ENCODE measurements at places on chromosomes 6 and 20.

DNA sequence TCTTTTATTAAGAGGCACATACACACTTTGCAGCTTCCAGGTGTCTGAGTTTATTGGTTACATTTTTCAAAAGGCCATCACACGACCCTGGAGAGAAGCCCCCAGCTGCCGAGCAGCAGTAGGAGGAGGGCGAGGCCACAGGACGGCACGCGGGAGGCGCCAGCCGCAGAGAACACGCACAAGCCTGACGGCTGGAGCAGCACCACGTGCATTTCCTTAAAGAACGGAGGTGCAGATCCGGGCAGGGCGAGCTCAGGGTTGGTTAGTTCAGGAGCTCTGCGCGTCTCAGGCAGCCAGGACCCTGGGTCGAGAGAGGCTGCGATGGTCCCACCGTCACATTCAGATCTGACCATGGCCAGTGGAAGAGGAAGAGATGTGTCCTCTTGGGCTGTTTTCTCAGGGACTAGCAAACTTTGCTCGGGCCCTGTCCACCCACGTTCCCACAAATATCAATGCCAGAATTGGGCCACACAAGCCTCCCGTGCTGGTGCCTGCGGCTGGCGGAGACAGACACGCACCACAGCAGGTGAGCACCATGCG lies 121.4 kb upstream of the AFDN start:
- DNase-seq = no peak

DNA sequence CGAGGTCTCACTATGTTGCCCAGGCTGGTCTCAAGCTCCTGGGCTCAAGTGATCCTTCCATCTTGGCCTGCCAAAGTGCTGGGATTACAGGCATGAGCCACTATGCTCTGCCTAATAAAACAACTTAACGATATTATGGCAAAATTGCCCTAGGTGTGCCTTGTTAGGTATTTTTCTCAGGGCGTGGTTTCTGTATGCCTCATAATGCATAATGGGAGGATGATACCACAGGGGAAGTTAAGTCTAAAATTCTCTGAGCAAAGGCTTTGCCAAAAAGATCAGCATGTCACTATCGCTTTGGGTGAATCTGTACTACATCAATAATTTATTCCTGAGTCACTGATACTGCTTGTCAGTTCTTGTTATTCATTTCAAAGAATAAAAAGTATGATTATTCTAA lies 15.9 kb upstream of the LOC128125822 start:
- DNase-seq = no peak

GRCh38 chr20:10669843-10670446 lies 3.9 kb downstream of the JAG1 start:
- no peak for DNase-seq

- peak; percentile 87 for DNase-seq
Measured at GRCh38 chr6:26311385-26312095, 53.5 kb upstream of the BTN3A2 start.

GRCh38 chr20:62618611-62619529 lies 23.4 kb upstream of the SLCO4A1 start:
- peak; percentile 97 for DNase-seq

DNA sequence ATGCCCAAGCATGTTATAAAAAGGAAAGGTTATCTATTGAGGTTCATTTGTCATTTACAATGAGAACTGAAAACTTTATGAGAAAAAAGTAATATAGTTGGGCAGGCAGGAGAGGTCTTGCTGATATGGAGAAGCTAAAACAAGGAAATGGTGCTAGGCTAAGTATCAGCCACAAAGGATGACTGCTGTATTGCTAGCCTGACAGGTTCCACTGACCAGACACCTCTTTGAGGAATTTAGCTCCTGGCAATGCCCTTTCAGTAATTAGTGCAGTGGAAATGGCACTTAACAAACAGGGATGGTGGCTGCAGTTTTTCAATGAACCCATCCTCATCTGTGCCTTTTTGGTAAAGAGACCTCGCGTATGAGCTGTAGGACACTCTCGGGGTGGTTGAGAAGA lies 284.4 kb downstream of the ZFAND3 start:
- DNase-seq = no peak

- DNase-seq = no peak
Measured at GRCh38 chr6:136108361-136108945, 141.7 kb downstream of the MTFR2 start.

GRCh38 chr20:1637755-1638154 lies 17.9 kb upstream of the SIRPB1 start:
- no peak for DNase-seq

GRCh38 chr20:63835021-63835858 lies 4.2 kb upstream of the ZBTB46 start:
- peak; percentile 91 for DNase-seq

- DNase-seq = no peak
Measured at GRCh38 chr6:3124667-3125066, 6.2 kb downstream of the BPHL start.

DNA sequence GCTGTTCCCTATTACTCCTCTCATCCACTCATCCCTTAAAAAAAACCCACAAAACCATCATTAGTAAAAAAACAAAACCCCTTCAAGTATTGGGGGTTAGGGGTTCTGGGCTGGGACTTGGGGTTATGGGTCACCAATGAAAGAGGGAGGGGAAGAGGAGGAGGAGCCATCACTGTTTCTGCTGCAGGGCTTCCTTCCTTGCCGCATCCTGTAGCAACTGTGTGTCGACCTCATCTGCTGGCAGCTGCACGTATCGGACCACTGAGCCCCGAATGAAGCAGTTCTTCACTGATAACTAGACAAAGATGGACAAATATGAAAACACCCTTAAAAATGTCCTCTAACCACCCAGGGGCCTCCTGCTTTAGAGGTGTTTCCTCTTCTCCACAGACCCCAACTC lies 2.0 kb upstream of the VARS1 start:
- DNase-seq = no peak

DNA sequence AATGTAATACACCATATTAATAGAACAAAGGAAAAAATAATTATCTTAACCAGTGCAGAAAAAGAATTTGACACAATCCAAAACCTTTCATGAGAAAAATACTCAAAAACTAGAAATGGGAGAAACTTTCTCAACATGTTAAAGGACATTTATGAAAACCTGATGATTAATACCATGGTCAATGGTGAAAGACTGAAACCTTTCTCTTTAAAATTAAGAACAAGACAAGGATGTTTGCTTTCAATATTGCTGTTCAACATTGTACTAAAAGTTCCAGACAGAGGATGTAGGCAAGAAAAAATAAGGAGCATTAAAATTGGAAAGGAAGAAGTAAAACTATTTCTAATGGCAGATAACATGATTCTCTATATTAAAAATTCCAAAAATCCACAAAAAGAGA lies 981.3 kb upstream of the FLRT3 start:
- DNase-seq = no peak

GRCh38 chr6:43907789-43908472 lies 137.9 kb downstream of the VEGFA start:
- no peak for DNase-seq

- DNase-seq = no peak
Measured at GRCh38 chr6:63817492-63818050, 182.0 kb downstream of the PHF3 start.

DNA sequence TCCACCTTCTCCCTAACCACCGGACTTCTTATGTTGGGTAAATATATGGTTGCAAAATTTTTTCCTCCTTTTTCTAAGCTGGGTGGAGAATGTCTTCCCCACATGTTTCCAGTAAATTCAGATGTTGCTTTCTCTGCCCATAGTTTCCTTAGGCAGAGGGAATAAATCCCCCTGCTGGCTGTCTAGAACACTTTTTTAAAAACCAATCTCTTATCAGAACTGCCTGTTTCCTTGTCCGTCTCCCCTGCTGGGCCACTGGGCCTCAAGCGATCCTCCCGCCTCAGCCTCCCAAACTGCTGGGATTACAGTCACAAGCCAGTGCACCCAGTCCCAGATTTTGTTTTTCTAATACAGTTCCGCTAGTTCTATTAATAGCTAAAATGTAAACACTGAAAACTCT lies 9.9 kb upstream of the WFDC2 start:
- no peak for DNase-seq

GRCh38 chr6:20188630-20189075 lies 23.6 kb downstream of the MBOAT1 start:
- peak; percentile 28 for DNase-seq

DNA sequence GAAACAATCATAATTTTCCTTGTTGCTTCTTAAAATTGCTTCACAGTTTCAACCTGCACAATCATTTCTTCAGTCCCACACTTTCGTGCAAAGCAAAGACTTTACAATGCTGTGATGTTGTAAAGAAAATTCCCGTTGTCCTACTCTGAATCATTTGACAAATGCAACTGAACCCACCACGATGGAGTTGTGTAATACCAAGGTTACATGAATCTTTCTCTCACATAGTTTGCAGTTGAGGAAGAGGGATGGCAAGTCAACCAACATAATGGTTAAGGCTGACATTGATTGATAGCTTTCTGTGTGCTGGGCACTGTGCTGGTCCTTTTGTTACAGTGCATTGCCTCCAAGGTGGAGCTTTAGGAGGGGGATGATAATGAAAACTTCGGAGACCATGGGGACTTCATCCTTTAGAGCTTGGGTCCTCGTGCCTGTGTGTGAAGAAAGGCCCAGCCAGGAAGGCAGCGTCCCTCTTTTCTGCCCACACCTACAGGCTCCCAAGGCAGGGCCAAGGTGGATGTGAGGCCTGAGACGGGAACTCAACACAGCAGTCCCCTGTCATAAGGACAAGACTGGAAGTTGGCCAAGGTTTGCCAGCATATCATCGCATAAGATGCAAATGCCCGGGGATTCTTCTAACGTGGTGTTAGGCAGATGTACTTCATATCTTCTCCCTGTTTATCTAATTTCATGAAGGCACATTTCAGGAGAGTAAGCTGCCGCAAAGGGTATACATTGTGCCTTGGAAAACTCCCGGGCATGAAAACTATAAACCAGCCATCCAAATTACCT lies 96.9 kb downstream of the LY86 start:
- DNase-seq = no peak

- no peak for DNase-seq
Measured at GRCh38 chr20:47656318-47656717, 129.0 kb downstream of the SULF2 start.

GRCh38 chr6:24517659-24518543 lies 23.1 kb downstream of the ALDH5A1 start:
- DNase-seq = no peak

- no peak for DNase-seq
Measured at GRCh38 chr20:58702859-58703648, 10.5 kb downstream of the NPEPL1 start.

DNA sequence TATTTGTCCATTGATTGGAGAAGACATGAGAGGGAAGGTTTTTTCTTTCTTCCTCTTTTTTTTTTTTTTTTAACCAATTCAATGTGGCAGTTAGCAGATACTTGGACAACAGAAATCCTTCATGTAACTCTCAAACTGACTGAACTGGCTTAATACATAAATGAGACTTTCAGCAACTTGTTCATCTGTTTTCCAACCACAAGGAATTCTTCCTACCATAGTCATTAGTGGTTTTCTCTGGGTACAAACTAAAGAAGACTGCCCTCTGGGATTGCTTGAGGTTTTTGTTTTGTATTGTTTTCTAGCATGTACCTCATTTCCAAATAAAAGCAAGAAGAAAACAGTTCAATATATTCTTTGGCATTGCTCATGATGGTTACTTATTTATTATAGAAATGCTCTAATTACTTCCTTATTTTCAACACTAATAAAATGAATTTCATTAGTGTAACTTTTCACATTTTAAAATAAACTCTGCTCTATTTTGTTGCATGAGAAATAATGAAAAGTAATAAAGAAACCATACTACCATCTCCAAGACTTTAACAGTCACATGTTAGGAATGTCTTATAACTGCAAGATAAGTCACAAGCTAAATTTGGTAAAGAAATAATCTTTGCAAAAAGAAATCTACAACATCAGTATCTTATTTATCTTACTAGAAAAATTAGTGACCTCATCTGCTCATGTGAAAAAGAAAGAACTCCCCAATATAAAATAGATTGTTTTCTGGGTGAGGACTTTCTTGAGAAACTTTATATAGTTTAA lies 52.0 kb downstream of the ME1 start:
- peak; percentile 74 for DNase-seq

GRCh38 chr20:21237956-21238799 lies 65.0 kb upstream of the XRN2 start:
- DNase-seq = no peak

DNA sequence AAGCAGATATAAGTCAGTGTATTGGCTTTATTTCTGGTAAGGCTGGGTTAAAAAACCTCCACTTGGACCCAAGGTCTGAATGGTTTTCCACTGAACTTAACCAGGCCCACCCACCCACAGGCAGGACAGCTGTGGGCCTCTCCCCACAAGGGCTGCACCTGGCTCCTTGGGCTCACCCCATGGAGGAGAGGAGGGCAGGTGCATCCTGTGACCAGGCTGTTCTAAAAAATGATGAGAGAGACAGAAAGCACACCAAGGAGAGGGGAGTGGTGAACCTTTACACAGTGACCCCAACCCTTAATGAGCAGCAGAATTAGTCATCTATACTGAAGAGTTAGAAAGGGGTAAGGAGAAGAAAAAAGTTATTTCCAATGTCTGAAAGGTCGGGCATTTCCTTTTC lies 34.5 kb upstream of the DUSP22 start:
- DNase-seq = no peak

- no peak for DNase-seq
Measured at GRCh38 chr6:54710456-54710855, 136.1 kb upstream of the FAM83B start.

DNA sequence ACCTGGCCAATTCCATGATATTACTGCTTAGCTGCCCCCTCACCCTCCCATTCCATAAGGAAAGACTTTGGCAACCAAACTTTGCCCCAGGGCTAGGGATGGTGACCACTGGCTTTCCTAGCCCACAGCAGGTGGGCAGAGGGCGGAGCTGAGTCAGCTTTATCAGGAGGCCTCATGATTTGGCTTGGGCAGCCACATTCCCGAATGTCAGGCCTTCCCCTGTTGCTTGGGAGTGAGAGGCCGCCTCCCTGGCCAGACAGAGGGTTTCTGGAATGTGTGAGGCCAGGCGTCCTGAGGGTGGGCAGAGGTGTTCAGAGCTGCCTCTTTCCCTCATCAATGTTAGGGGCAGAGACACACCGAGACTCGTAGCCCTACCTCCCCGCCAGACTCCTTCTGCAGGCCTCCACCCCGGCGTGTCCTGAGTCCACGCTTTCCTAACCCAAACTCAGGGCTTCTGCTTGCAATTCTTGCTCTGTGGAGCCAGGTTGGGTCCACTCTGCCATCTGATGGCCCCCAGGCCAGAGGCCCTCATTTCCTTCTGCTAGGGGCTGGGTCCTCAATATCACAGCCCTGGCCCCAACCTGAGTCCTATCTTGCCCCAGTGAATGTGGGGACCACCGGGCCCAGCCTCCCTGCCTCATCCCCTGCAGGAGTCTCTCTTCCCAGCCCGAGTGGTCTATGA lies 19.3 kb downstream of the UQCC2 start:
- no peak for DNase-seq

- no peak for DNase-seq
Measured at GRCh38 chr6:82597201-82597600, 233.6 kb downstream of the TPBG start.

DNA sequence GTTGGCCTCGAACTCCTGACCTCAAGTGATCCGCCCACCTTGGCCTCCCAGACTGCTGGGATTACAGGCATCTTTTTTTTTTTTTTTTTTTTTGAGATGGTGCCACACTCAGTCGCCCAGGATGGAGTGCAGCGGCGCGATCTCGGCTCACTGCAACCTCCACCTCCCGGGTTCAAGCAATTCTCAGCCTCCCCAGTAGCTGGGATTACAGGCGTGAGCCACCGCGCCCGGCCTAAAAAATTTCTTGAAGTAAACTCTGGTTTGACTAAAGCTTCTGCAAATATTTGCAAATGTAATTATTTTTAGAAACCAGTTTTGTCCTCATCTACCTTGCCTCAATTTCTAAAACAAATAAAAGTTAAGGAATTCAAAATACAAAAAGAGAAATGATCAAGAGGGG lies 1.2 kb downstream of the IBTK start:
- no peak for DNase-seq

Measured in SJSA1 (cell line).